ENCODE measurements at places on chromosomes 2 and 18.

- DNase-seq, result no peak
These were observed 634 bp upstream of the CNDP1 start for GRCh38 chr18:74533666-74534065.

GRCh38 chr2:10863047-10863446 is 48.7 kb upstream of the KCNF1 start:
- DNase-seq, result no peak

GRCh38 chr2:232444409-232445148 is 11.4 kb upstream of the ALPI start:
- DNase-seq, result peak; percentile 27

GRCh38 chr2:55780697-55781096 is 87.1 kb upstream of the PNPT1 start:
- DNase-seq, result no peak

DNA sequence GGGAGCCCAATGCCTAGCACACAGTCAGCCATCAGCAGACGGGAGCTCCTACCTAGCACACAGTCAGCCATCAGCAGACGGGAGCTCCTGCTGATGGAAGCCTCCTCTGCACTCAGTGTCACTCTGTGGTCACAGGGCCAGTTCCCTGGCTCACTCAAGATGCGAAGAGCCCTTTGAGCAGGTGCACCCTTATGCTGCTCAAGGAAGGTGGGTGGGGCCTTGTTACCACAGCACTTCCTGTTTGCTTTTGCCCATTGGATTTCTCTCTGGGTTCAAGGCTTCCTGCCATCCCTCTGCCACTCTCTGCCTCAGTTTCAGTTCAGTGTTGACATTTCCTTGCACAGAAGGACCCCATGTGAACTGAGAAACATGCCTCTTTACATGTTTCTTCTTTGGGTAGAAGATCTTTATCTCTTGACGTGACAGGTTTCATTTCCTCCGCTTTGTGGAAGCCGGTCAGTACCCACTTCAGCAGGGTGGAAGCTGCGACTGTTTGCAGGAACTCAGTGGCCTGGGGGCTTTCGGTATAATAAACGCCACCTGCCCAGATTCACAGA is 11.6 kb downstream of the TRIB2 start:
- no peak for DNase-seq

GRCh38 chr2:128641421-128642080 is 322.9 kb upstream of the HS6ST1 start:
- DNase-seq, result no peak

DNA sequence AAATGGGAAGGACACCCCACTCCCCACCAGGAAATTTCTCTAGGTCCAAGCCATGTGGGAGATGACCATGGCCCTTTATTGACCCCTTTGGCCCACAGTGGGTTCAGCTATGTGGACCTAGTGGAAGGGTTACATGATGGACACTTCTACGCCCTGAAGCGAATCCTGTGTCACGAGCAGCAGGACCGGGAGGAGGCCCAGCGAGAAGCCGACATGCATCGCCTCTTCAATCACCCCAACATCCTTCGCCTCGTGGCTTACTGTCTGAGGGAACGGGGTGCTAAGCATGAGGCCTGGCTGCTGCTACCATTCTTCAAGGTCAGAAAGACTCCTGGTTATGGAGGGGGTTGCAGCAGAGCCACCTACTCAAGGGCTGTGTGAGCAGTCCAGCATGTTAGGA is 1.3 kb downstream of the STK16 start:
- no peak for DNase-seq

DNA sequence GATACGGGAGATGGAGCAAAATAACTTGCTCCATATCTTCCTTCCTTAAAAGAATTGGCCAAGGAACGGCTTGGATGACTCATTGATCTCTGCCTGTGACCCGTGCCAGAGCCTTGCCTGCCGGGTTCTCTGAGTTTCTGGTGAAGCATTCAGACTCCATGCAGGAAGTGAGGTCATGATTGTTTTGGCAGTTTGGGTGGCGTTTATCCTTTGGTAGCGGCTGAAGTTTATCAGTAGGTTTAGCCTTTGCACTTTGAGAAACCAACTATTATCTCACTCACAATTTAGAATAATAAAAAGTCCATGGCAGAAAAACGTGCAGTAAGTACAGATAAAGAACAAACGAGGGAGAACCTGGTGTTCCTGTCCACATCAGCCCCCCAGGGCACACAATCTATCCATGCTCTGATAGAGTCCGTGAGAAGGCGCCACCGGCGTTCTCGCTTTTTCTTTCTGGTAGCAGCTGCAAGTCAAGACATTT is 15.0 kb upstream of the CTAGE1 start:
- DNase-seq, result no peak

GRCh38 chr18:69934601-69935265 is 12.9 kb downstream of the CD226 start:
- DNase-seq, result no peak

DNA sequence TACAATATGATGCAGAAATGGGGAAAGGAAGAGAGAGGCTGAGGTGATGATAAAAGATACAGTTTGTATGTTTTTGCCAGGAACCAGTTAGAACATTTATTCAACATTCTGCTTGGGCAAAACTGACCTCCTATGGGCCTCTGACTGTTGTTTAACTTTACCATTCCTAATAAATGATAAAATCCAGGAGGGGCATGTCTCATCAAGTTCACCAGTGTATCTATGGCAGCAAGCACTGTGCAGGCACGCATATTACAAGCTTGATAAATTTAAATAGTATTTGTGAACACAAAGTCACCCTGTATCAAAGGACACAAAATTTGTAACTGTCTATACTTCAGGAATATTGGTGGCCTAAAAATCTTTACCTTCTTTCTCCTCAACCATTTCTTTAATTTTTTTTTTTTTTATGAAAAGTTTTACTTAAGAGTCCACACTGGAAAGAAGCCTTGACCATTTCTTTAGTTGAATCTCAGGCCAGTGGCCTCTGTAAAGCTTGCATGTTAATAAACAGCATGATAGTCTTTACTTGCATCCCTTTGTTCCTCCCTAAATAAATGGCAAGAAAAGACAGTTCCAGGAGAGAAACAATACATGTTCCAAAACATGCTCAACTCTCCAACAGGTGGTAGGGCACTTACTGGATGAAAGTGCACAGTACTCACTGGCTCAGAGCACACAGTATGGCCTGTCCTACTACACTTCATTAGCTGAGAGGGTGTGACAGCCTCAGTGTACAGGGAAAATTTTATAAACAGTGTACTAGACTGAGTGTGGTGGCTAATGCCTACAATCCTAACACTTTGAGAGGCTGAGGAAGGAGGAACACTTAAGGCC is 52.3 kb downstream of the SOS1 start:
- no peak for DNase-seq

DNA sequence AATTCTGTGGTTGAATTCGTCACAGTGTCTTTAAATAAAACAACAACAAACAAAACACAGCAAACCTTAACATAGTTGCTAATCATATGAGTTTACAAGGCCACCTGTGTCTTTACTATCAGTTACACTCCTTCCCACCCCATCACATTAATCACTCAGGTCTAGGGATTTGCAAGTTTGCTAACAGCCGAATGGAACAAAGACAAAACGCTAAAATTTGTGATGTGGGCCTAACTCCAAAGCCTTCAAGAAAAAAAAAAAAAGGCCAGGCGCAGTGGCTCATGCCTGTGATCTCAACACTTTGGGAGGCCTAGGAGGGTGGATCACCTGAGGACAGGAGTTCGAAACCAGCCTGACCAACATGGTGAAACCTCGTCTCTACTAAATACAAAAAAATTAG is 566 bp upstream of the POLI start:
- DNase-seq, result no peak

- DNase-seq, result no peak
These were observed 201.2 kb upstream of the PARD3B start for GRCh38 chr2:204344119-204344518.

DNA sequence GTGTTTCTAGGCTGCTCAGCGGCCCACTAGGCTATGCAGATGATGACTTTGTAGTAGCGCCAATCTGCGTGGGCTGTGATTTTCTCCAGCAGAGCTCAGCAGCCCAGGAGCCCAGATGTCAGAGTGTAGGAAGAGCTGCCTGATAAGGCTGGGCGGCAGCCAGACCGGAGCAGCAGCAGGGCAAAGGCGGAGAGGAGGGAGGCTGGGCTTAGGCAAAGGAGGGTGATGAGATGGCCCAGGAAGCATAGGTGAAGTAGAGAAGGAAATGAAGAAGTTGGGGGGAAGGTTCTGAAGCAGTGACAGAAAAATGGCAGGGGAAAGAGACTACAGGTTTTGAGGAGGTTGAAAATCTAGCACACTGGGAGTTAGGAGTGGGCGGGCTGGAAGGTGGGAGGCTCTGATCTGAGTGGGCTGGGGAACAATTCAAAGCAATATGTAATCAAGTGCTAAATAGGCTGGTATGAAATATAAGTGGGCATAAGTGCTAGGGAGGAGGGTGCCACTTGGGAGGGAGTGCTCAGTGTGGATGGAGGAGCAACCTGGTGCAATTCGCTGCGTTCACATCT is 50.6 kb upstream of the STPG4 start:
- DNase-seq, result no peak

DNA sequence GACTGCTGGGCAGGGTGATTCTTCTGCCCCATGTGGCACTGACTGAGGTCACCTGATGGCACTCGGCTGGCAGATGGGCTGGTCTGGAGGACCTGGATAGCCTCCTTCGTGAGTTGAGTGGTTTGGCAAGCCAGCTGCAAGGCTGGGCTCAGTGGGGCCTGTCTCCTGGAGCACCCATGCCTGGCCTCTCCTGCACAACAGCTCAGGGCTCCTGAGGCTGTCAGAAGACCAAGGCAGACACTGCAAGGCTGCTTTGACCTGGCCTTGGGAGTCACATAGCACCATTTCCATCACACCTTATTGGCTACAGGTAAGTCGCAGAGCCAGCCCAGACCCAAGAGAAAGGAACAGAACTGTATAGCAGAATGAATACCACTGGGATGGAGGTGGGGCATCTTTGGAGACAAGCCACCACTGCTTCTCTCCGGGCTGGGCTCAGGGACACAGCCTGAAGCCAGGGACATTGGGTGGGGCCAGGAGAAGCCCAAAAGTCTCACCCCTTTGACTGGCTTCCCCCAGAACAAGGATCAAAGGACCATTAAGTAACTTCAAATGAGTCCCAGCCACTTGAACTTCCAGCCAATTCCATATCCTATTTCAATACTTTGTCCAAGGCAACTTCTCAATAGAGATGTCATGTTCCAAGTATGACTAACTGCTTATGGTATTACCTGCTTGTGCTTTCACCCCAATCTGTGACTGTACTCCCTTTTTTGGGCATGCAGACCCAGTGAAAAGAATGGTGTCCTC is 156.3 kb downstream of the CABLES1 start:
- no peak for DNase-seq

- DNase-seq, result no peak
These were observed 68.5 kb downstream of the EPB41L3 start for GRCh38 chr18:5475267-5475666.

- peak; percentile 4 for DNase-seq
These were observed 278.4 kb upstream of the SPRED2 start for GRCh38 chr2:65710779-65711295.

- DNase-seq, result no peak
These were observed 42.2 kb downstream of the TPO start for GRCh38 chr2:1455466-1455865.

DNA sequence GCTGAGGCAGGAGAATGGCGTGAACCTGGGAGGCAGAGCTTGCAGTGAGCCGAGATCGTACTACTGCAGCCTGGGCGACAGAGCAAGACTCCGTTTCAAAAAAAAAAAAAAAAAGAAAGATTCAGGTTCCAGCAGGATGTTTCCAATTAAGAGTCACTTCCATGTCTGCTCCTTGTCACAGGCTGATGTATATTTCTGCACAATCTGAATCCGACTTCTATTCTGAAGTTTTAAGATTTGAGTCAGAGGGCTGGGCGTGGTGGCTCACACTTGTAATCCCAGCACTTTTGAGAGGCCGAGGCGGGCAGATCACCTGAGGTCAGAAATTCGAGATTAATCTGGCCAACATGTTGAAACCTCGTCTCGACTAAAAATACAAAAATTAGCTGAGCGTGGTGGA is 24.7 kb downstream of the SNRPD1 start:
- DNase-seq, result no peak

DNA sequence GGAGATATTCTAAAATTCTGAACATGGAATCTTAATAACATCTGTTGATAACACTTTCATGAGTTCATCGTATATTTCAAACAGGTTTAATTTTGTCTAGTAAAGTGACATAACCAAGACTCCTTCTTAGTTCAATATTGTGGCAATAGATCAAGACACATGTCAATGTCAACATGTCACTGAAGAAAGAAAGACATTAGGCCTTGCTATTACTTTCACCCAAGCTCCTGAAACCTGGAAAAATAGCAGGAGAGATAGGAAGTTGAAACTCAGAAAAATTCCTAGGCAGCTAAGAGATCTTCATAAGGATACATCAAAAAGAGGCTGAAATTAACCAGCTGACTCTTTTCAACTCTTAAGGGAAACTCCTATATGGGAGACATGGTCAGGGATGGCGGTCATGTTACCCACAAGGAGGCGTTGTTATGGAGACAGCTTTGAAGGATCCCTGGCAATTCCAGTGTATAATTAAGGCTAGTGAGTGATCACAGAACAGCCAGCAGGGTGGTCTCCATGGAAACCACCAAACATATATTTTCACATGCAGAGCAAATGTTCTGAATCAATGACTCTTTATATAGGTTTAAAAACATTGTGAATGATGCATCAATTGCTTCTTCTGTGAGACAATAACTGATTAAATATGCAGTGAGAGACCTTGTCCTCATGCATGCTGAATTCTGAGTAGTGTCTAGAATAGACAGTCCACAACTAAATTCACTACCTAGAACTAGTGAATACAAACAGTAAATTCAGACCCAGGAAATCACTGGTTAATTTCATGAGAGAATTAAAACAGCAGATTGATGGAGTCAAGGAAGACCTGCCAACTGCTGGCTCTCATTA is 115.3 kb upstream of the RIOK3 start:
- DNase-seq, result no peak

GRCh38 chr2:119481501-119482455 is 42.5 kb downstream of the SCTR start:
- no peak for DNase-seq

GRCh38 chr18:59065684-59066083 is 74.0 kb upstream of the SEC11C start:
- no peak for DNase-seq

GRCh38 chr2:112588611-112589045 is 4.2 kb downstream of the CHCHD5 start:
- DNase-seq, result peak; percentile 62

- no peak for DNase-seq
These were observed 265.1 kb upstream of the TNP1 start for GRCh38 chr2:217125014-217125413.

DNA sequence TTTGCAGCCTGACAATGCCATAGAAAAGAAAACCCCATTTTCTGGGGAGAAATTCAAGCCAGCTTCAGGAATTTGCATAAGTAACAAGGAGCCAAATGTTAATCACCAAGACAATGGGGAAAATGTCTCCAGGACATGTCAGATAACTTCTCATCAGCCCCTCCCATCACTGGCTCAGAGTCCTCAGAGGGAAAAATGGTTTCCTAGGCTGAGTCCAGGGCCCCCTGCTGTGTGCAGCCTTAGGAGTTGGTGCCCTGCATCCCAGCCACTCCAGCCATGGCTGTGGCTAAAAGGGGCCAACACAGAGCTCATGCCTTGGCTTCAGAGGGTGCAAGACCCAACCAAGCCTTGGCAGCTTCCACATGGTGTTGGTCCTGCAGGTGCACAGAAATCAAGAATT is 63.7 kb upstream of the FANCL start:
- DNase-seq, result no peak

Measured in NCI-H345 (cell line).